ENCODE measurements at places on chromosomes 7 and 10. TPM values are rescaled to one million over a fixed set of nuclear protein-coding genes. Genes with fewer than 3 reads are reported as not detected.

The AKR1D1 gene
- 0.05 TPM for total RNA-seq

The PNLIPRP3 gene
- not detected for total RNA-seq

The VSTM2A gene
- total RNA-seq = not detected

DNA sequence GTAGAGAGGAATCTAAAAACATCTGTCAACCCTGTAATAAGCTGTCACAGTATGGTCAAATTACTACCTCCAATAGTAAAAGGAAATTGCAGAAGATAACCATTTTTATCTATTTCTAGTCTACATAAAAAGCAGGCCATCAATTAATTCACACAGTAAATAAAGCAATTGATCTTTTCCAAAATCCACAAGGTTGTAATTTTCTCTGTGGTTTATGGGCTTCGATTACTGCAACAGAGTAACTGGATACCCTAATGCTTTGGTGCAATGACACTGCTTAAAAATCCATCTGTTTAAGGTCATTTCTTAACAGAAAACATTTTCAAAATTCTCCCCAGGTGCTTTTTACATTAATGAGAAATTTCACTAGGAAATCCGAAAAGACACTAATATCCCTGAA is 23.9 kb downstream of the ESYT2 start:
- no peak for DNase-seq

GRCh38 chr7:113715981-113716856 is 202.6 kb downstream of the PPP1R3A start:
- DNase-seq = no peak

DNA sequence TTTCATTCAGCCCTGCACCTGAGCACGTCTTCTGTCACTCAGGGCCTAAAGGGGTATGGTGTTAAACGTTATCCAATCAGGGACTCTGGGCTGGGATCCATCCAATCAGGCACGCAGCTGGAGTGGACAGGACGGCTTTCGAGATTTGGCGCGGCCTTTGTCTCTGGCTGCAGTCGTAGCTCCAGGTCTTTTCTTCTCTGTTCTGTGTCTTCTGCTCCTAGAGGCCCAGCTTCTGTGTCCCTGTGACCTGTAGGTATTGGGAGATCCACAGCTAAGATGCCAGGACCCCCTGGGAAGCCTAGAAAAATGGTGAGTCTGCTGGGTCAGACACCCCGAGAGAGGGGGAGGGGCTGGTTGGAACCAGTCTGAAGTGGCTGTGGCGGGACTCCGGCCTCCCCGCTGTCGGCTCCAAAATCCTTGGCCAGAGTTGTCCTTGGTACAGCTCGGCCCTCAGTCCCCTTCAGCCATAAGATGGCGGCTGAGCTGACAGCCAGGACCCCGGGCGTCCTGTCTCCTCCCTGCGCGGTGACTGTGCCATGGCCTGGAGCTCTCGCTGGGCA is 11.7 kb upstream of the ZNF680 start:
- no peak for DNase-seq

- no peak for DNase-seq
These were observed 761.5 kb upstream of the C7orf33 start for GRCh38 chr7:147829016-147829415.

- DNase-seq = no peak
These were observed 24.5 kb downstream of the FAM171A1 start for GRCh38 chr10:15346440-15347141.

GRCh38 chr10:6136215-6137201 is 47.7 kb downstream of the RBM17 start:
- no peak for DNase-seq

DNA sequence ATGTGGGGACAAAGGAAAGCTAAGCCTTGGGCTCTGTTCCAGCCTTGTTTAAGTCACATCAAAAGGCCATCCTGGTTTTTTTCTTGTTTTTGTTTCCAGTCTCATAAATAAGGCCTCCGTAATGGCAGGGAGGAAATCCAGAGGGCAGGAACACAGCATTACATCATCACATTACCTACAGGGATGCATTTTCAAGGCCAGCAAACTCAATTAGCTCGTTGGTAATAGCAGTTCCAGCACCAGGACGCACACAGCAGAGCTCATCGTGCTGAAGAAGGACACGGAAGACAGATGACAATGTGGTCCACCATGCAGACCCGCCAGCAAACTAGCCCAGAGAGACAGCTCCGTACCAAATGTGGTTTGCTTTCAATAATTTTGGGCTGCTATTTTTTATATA is 1209.2 kb downstream of the TYW1 start:
- no peak for DNase-seq

DNA sequence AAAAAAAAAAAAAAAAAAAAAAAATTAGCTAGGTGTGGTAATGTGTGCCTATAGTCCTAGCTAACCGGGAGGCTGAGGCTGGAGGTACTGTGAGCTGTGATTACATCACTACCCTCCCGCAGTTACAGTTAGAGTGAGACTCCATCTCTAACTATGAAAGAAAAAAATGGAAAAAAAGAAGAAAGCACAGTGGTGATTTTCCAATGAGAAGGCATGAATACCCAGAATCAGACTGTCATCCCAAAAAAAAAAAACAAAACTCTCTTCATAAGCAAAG is 269.9 kb upstream of the MKLN1 start:
- no peak for DNase-seq

DNA sequence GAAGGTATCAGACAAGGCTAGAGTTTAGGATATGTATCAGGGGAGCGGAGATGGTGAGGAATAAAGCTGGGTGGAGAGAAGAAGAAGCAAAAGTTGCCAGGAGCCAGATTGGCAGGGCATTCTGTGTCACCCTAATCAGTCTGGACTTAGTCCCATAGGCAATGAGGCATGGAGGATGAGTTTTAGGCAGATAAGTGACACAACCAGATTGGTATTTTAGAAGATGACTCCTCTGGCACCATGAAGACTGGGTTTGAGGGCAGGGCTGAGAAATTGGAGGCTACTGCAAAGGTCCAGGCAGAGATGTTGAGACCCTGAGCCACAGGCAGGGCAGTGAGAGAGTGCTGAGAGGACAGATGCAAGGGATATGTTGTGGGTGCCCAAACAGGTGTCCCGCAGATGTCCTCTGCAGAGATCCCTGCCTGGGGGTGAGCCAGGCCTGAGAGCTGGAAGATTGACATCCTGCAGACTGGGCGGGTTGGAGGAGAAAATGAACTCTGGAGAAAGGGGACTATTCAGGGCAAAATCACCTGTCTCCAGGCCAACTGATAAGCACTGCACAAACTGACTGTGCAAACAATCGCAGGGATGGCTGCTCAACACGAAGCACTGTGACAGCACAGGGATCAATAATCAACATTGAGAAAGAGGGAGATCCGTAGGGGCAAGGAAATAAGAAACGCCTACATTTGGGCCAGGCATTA is 11.9 kb upstream of the HABP2 start:
- no peak for DNase-seq

DNA sequence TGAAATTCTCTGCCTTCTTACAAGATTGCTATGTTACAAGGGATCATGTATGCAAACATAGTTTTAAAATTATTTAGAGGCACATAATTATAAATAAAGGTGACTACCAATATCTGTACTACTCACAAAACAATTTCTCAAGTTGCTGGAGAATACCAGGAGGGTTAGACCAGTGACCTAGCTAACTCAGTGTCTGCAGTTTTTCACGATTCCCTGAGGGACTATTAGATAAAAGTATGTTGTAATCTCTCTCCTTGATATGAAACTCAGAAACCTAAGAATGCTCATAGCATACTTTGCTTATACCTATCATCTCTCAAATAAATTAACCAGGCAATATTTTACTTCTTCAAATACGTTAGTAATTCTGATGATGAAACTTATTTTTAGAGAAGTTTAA is 534.0 kb upstream of the ANKRD30A start:
- no peak for DNase-seq

Data from thymus (tissue), 14 donors.